ENCODE measurements at places on chromosomes 6 and 20.

- DNase-seq, result no peak
Observed at GRCh38 chr6:139510040-139510790, 135.8 kb upstream of the CITED2 start.

GRCh38 chr6:144331491-144331969, 46.4 kb downstream of the UTRN start:
- peak; percentile 46 for DNase-seq

DNA sequence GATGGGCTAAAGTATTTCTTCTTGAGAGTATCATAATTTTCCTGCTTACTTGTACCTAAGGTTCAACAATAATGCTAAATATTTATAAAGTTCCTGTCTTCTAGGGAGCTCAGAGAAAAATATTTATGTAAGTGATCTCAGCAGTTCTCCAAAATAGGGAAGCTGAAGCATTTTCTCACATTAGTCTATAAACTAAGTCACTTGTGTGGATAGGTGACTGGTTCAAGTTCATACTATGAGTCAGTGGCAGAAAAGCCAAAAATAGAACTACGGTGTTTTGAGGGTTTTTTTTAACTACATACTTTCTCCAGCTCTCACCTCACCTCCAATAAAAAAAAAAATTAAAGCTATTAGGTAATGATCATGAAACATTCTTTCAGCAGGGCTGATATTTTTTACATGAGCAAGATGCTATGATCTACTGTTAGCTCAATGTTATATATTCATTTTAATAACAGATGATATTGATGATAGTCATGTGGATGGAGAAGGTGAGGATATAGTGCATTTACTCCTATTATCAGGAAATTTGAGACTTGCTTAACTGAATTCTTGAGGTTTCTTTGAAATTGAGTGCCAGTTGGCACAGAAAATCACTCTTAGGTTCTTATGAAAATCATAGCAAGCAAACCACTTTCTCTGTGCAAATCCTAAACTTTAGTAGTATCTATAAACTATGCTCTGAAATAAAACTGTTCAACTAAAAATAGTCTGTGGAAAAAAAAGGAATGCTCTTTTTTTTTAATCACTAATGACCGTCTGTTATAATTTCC, 4.1 kb upstream of the MOXD1 start:
- no peak for DNase-seq

DNA sequence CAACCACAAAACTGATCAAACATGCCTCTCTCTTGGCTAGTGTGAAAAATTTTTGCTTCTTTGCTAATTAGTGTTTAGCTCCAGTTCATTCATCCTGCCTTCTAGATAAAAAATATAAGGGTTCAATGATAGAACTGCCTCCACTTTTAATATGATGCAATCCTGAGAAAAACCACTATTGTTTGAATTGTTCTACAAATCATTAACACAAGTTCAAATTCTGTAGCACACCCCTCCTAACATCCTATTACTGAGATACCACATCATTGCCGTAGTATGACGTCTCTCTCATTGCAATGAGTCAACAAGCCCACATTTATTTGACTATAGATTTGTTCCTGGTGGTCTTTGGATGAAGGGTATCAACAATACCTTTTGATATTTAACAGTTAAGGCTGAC, 365.8 kb upstream of the OPRM1 start:
- no peak for DNase-seq

DNA sequence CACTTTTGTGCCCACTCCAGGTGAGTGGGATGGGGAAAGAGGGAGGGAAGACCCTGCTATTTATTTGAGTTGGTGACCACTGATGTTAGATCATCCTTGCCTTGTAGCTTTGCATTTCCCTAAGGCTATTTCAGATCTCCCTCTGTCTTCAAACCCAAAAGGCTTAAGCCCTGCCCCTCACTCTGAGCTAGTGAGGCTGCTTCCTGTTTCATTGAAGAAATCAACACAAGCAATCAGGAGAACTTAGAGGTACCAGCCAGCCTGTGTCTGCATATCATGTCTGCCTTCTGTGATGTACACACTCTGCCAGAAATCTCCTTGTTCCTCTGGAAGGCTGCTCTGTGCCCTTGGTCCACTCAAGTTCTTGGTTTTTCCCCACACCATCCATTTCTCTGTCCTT, 135.3 kb downstream of the ARID1B start:
- DNase-seq, result no peak

DNA sequence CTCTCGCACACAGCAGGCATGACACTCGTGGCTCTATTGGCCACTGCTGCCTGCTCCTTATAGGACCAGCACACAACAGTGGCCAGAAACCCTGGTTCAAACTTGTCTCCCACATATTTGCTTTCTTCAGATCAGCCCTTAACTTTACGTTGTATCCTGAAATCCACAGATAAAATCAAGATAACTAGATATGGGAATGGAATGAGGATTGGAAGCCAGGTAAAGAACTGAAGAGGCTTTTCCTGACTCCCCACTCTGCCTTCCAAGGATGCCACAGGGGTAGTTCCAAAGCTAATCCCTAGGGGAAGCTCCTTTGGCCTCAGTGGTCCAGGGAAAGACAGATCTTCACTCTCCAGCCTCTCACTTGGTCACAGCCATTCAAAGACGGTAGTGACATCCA, 86.5 kb downstream of the INSM1 start:
- DNase-seq, result no peak

GRCh38 chr6:40743226-40743625, 156.1 kb upstream of the LRFN2 start:
- no peak for DNase-seq

DNA sequence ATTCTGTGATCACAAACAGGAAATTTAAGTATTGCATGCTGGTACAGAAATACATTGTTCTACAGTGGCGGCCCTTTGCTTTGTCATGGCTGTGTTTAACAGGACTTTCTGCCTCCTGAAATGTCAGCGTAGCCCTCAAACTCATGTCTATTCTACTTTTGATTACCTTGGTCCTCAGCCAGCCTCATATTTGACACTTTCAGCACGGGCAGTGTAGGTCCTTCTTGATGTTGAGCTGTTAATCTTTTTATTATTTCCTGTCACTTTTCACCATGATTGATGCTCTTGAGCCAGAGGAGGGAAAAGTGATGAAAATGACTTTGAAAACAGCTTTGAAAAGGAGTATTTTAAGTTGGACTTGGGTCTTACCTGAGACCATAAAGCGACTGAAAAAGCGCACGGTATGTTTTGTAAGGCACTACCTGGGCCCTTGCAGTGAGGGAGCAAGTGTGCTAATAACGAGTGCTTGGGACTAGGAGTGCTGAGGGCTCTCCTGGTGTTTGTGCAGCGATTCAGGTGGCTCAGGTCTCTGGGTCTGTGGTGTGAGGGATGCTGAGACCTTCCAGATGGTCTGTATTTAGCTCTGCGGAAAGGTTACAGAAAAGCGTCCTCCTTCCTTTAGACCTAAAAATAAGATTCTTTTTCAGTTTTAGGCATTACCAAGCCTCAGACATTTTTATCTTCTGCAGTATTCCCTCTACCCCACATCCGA, 45.2 kb upstream of the RREB1 start:
- DNase-seq, result no peak

- peak; percentile 87 for DNase-seq
Observed at GRCh38 chr6:57242505-57242904, 20.4 kb upstream of the RAB23 start.

DNA sequence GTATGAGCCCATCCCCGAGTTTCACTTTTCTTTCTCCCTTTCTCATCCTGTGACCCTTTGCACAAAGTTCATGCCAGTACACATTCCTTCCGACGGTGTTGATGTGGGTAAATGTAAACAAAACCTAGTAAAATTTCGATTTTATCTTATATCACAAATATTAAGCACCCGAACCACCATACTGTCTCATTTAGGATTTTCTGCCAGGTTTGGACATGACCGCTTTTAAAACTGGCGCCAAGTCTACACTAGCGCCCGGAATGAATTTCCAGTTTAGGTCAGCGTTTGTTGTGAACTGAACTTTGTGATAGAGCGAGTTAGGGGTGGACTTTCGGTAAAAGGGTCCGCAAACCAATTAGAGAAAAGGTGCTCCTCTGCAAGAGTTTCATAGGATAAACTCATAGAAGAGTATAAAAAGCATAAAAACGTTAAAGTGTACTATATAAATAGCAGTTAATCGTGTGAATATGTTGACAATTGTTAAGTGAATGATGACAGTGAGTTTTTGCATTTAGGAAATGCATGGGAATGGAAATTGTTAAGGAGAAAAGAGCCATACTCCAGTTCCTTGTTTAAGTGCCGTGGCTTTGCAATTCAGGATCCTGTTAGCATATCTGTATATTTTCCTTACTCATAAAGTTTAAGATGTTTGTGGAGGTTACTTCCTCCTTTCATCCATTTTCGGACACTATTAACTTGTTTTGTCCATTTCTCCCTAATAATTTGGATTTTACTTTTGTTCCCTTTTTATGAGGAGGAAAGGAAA, 937 bp downstream of the AKAP7 start:
- peak; percentile 6 for DNase-seq

- DNase-seq, result no peak
Observed at GRCh38 chr20:63619505-63619904, 7.4 kb downstream of the GMEB2 start.

DNA sequence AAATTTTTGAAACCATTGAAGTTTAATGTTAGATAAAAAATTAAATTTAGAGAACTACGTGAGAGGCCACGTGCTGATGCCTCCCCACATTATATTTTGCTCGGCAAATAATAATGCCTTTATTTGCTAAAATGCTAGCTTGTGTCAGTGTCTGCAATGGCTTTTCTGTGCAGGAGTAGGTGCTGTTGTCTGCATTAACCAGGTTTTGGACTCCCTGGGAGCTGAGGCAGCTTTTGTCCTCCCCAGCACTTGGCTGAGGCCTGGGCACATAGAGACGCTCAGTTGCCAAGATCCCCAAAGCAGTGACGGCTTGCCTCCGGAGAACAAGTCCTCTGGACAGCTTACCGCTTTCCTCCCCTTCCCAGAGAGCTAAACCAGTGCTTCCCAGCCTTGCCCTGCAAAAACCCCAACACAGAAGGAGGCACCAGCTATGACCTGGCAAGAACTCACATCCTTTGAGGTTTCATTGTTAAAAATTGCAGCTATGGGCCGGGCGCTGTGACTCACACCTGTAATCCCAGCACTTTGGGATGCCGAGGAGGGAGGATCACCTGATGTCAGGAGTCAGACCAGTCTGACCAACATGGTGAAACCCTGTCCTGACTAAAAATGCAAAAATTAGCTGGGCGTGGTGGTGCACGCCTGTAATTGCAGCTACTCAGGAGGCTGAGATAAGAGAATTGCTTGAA, 59.9 kb downstream of the KAT14 start:
- no peak for DNase-seq

GRCh38 chr6:29941471-29941870, 861 bp upstream of the HLA-A start:
- DNase-seq, result no peak

GRCh38 chr20:9038791-9039535, 29.9 kb upstream of the PLCB4 start:
- peak; percentile 67 for DNase-seq

DNA sequence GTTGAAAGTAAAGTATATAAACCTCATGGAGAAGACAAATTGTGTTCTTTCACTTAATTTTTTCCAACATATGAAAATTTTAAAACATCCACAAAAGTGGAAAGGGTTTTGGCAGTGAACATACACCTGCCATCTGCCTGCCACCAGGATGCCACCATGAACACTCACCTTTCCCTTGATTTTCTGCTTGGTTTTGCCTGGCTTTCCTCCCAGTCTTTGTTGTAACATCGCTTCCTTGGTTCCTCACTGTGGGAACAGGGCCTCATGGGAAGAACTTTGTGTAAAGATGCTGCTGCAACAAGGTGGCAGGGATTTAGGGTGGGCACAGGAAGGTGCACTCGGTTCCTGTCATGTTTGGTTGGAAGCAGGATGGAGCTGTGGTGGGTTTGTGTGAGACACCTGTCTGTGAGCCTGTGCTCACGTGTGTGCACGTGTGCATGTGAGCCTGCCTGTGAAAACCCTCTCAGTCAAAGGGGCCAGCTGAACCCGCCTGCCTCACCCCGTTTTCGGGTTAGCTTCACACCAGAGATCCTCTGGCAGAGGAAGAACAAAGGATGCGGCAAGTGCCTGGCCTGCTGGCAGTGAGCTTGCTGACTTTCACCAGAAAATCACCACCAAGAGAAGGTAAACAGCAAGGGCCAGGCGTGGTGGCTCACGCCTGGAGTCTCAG, 11.0 kb upstream of the RBM38 start:
- DNase-seq, result no peak

GRCh38 chr6:157770946-157771345, 52.1 kb upstream of the SNX9 start:
- DNase-seq, result no peak

GRCh38 chr6:14676064-14676463, 558.5 kb downstream of the CD83 start:
- no peak for DNase-seq

GRCh38 chr6:14739827-14740226, 506.0 kb upstream of the JARID2 start:
- no peak for DNase-seq

- DNase-seq, result no peak
Observed at GRCh38 chr20:2536560-2536986, at the start of gene TMC2. Gene TMC2 (plus strand): TSS chr20:2536573. CDS start chr20:2536622, 49 bp downstream.

GRCh38 chr20:3231889-3232588, 7.0 kb downstream of the SLC4A11 start:
- no peak for DNase-seq

- DNase-seq, result no peak
Observed at GRCh38 chr6:41722969-41723529, 12.4 kb downstream of the TFEB start.

- no peak for DNase-seq
Observed at GRCh38 chr6:146910611-146911010, 293.6 kb upstream of the STXBP5 start.

DNA sequence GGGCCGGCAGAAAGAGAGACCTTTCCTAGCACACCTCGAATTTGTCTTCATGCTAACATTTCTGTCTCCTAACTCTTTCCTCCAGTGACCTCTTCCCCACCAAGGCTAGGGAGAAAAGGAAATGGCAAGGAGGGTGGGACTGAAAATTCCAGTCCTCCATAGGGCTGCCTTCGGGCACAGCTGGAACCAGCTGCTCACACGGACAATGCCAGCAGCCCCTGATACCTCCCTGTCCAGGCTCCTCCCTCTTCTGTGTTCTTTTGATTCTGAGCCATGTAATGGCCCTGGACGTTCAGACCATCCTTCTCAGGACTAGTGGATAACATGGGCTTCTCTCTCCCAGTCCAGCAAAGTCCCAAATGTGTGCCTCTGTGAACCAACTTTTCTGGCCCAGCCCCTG, 29.1 kb upstream of the PHACTR3 start:
- DNase-seq, result no peak

- DNase-seq, result no peak
Observed at GRCh38 chr6:113076816-113077215, 729.7 kb downstream of the RFPL4B start.

- DNase-seq, result no peak
Observed at GRCh38 chr6:38824243-38824894, 109.3 kb downstream of the DNAH8 start.

GRCh38 chr6:154056536-154056935, 17.5 kb downstream of the OPRM1 start:
- DNase-seq, result no peak

GRCh38 chr6:52929321-52930164, 20.0 kb upstream of the GSTA3 start:
- peak; percentile 77 for DNase-seq

DNA sequence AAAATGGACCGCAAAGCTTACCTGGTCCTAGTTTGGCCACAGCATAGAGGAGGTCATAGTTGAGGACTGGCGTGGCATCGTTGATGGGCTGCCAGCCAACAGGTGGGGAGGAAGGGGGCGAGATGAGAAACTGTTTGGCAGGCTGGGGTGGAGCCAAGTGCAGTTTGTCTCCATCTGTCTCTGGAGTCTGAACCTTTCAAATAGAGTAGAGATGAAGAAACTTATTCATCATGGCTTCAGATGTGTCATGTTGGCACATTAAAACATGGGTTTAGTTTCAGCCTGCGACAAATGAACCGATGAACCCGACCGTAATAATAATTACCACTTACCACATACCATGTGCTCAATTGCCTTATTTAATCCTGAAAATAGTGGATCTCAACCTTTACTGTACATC, 75.9 kb upstream of the ENPP5 start:
- DNase-seq, result no peak
